Mucosa of gallbladder (tissue), 1 donor: ENCODE measurements at places on chromosomes 1 and 21. TPM values are rescaled to one million over a fixed set of nuclear protein-coding genes. Genes with fewer than 3 reads are reported as not detected.

Gene C1orf185
- total RNA-seq = not detected

Gene LRRC38
- total RNA-seq = not detected

Gene RRP1
- total RNA-seq = 19.2 TPM

Gene OR2L3
- not detected for total RNA-seq

Gene NCF2
- total RNA-seq = 9.6 TPM

Gene ITLN1
- total RNA-seq = 0.29 TPM

Gene TDRD5
- total RNA-seq = 0.95 TPM

Gene FCRLB
- total RNA-seq = 0.23 TPM
